Activated gamma-delta T cell treated with Interleukin-2 at 50 U/mL for 16 hours (primary cell): ENCODE measurements at places on chromosomes 2 and 18.
A peak's percentile ranks its signal among the peaks of the same experiment; 100 is the strongest.

- DNase-seq = no peak
These were observed 51.4 kb downstream of the TRAPPC12 start for GRCh38 chr2:3430740-3431490.

- peak; percentile 13 for DNase-seq
These were observed 909 bp downstream of the TMEM87B start for GRCh38 chr2:112055730-112056625.

DNA sequence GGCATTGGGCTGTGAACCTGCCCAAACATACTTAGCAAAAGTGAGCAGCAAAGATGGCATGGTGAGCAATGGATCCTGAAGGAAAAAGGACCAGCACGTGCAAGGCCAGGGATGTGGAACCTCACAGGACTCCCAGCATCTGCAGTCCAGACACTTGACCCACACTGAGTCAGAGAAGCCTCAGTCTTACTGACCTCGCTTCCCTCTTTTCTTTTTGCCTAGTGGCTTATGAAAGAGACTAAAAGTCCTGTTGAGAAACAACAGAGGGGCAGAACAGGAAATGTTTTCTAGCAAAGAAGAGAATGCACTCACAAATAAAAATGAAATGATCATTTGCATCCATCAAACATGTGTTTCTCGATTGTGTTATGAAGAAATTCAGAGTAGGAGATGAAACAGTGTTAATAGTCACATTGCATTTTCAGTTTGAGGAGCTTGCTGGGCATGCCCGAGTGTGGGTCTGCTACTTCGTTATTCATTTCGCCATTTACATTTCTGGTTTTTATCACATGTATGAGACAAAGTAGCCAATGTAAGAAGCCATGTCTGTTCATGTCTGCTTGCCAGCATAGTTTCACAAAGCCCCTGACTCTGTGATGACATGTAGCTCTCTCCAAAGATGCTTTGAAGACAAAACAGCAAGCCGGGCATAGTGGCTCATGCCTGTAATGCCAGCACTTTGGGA is 118.4 kb downstream of the INO80D start:
- no peak for DNase-seq

DNA sequence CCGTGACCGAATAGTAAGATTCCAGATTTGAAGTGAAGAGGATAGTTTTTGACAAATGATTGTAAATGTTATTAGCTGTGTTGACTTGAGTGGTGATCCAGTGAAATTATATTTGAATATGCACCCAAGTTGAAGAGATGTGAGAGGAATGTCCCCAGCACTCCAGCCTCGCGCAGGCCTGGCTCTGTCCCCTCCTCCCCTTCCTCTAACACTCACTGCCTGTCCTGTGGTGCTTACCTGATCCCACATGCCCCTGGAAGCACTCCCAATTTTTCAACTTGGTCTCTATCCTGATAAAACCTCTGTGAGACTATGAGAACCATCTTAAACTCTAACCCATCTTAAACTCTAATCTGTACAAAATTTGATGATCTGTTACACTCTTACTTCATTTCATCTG is 154.7 kb upstream of the LRP1B start:
- no peak for DNase-seq

DNA sequence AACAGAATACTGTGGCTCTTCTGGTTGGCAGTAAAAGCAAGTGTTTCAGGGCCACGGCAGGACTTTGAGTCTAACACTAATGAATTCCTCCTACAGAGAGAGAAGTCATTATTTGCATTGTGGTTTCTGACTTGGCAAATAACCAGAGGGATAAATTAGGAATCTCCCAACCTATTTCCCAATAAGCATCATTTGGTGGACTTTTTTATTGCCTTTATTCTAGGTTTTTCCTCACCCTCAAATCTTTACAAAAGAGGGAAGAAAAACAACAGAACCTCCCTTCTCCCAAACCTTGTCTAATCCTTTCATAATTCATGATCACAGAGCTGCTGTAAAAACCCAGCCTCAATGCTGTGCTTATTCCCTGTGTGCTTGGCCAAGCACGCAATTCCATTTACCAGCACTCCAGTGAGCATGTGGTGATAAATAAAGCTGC is 179.7 kb downstream of the AGPS start:
- DNase-seq = no peak

DNA sequence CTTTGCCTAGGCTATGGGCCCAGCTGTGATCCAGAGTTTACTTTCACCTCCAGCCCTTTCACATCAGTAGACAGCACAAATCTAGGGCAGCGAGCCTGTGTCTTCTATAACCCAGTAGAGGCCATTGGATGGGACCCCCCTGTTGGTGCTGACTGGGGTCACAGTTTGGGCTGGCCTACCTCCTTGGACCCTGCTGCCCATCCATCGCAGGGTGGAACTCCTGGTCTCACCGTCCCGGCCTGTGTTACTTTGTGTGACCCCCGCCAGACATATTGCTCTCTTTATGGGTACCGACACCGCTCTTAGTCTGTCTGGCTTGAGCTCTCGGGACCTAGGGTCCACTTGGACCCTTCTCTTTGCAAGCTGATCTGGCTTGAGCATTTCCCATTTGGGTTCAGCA is 157.4 kb downstream of the CTIF start:
- DNase-seq = no peak

DNA sequence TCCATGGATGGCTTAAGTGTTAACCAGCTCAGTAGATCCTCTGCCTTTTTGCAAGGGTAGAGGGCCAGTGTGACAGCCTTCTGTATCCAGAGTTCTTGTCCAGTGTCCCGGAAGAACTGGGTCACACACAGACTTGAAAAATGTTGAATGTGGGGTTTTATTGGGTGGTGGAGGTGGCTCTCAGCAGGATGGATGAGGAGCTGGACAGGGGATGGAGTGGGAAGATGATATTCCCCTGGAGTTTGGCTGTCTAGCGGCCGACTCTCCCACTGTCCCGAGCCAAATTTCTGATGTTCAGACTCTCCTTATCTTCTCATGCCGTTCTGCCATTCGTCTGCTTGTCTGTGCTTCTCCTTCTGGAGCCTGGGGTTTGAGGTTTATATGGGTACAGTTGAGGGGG is 72.6 kb downstream of the MYO3B start:
- DNase-seq = no peak

DNA sequence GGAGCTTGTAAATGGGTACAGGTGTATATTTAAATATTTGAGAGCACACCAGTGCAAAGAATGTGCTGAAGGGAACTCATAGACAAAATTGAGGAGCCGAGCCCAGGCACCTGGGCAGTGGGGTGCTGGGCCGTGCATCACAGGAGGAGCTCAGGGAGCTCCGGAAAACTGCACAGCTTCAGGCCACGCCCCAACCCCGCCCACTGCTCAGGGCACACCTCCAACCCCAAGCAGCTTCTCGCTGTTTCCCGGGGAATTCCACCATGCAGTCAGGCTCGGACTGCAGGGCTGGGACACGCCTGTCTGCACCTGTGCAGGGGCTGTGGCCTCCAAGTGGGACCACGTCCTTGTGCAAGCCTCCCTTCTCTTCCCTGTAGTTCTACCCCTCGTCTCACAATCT is 243.0 kb downstream of the HDAC4 start:
- DNase-seq = no peak

DNA sequence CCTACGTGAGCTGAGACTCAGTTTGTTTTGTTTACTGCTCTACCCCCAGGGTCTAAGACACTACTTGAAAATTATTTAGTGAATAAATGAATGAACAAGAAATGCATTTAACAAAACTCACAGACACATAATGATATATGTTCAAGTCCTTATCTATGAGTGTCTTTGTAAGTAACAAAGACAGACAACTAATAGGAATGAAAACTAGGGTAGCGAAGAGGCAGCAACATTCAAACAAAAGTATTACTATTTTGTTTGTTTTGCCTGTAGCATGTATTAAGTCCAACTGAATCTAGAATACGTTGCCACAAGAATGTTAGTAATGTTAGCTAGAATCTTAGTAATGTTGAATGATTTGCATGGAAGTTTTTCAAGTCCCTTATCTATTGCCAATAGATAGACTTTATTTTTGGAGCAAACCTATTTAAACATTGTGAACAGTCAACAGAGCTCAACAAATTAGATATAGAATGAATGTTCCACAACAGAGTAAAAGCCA is 144.8 kb upstream of the VWC2L start:
- no peak for DNase-seq

GRCh38 chr2:134296301-134296700 is 42.4 kb downstream of the MGAT5 start:
- no peak for DNase-seq

GRCh38 chr2:239871481-239872435 is 153.4 kb downstream of the NDUFA10 start:
- no peak for DNase-seq

DNA sequence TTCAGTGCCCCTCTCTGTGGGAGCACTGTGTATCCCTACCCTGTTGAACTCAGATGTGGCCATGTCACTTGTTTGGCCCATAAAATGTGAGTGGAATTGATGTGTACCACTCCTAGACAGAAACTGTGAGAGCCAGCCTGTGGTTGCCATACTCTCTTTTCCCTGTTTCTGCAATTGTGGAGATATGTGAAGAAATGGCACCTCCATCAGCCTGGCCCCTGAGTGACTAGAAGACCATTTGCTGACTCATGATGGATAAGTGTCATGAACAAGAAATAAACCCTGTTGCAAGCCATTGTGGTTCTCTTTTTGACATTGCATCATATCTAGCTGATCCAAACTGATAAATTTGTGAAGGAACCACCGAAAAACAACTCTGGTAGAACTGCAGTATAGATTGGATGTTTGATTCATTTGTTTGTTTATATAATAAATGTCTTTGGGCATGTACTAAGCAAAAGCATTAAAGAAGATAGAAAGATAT is 214.5 kb upstream of the FBXO11 start:
- DNase-seq = no peak

GRCh38 chr2:38442643-38443541 is 65.8 kb upstream of the ATL2 start:
- DNase-seq = no peak

DNA sequence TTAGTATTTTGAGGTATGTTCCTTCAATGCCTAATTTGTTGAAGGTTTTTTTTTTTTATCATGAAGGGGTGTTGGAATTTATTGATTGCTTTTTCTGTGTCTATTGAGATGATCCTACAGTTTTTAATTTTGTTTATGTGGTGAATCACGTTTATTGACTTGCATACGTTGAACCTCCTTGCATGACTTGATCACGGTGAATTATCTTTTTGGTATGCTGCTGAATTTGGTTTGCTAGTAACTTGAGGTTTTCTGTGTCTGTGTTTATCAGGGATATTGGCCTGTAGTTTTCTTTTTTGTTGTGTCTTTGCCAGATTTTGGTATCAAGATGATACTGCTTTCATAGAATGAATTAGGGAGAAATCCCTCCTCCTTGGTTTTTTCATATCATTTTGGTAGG is 23.9 kb downstream of the CLIP4 start:
- DNase-seq = no peak

DNA sequence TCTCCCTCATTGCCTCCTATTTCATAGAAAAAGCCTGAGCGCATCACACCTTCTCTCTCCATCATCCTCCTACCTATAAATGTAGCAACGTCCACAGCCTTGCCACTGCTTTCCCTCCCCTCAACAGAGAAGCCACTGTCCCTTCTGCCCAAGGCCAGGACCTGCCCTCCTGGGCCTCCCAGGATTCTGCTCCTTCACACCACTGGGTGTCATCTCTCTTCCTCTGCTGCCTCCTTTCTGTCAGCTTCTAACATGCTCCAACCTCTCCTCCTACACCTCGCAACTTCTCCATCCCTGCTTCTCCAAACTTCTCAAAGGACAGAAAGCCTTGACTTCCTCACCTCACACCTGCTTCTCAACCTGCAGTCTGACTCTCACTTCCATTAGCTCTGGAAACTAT is 21.2 kb upstream of the ME2 start:
- DNase-seq = no peak

DNA sequence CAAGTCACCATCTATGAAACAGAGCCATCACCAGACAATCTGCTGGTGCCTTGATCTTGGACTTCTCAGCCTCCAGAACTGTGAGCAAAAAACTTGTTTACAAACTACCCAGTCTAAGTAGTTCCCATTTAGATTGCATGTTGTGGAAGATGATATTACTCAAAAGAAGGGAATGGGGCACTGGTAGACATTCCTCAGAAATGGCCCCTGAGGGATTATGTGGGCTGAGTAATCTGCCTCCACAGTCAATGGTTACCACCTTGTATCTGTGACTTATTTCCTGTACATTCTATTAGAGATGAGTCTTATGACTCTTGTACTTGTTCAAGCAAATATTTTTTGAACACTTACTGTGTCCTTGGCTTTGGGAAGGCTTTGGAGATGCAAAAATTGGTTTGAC is 160.4 kb downstream of the NUP35 start:
- no peak for DNase-seq

DNA sequence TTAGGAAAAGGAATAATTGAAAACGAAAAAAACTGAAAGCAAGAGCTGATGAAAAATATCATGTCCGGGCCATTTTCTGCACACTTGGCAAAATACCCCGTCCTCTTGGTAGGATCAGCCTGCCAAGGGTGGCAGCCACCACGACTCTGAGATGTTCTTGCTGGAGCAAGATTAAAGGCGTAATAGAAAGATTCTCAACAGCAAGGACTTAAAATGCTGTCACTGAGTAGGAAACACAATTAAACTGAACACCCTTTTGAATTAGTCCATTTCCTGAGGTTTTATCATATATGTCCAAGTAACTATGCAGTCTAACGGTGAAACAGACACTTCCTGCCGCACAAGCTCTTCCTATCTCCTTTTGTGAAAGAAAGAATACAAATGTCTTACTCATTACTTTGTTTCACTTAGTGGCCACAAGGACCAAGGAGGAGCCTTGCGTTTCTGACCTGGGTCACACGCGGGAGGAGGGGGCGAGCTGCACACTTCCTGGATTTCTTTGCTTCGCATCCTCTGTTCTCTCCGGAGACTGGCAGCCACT is 222.7 kb downstream of the PIEZO2 start:
- no peak for DNase-seq

GRCh38 chr18:36017232-36017631 is 44.8 kb downstream of the RMP24 start:
- DNase-seq = no peak

DNA sequence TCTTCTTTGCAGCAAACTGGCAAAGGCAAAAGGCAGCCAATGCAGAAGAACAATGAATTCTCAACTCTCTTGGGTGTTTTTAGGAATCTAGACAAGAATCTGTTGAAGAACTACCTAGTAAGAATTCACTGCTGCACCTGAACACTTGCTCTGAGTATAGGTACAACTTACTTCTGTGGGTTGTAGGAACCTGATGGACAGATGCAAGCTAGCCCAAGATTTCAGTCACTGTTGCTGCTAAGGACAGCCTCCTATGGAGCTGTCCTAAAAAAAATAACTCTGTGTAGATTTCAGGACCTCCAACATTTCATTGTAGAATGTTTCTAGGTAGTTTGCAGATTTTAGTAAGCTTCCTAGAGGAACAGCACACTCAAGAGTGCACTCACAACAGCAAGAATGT is 363.5 kb downstream of the CBLN2 start:
- no peak for DNase-seq

- peak; percentile 17 for DNase-seq
These were observed 87.7 kb downstream of the LIMS1 start for GRCh38 chr2:108621687-108622681.

GRCh38 chr2:11683476-11683875 is 13.5 kb upstream of the NTSR2 start:
- DNase-seq = no peak
